ENCODE measurements at places on chromosomes 2 and 18.

- no peak for DNase-seq
Observed at GRCh38 chr2:59737299-59737698, 816.2 kb downstream of the BCL11A start.

GRCh38 chr2:181396256-181397123 is 60.7 kb upstream of the ITGA4 start:
- DNase-seq = no peak

DNA sequence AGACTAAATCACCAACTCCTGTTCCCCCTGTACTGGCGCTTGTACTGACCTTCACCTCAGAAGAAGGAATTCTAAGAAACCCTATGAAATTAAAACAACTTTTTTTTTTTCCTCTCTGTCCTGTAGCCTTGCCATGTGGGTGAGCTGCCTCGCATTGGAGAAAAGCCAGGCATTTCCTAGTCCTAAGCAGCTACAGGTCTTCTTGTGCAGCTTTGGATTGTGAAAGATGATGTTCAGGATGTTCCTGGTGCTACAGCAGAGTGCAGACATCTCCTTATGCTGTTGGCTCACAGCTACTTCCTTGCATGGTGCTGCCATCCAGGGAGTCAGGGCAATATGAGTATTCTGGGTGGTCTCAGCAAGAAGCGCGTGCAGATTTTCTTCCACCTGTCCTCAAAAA is 11.9 kb downstream of the PIK3C3 start:
- no peak for DNase-seq

GRCh38 chr2:232434091-232434490 is 21.9 kb upstream of the ALPI start:
- no peak for DNase-seq

DNA sequence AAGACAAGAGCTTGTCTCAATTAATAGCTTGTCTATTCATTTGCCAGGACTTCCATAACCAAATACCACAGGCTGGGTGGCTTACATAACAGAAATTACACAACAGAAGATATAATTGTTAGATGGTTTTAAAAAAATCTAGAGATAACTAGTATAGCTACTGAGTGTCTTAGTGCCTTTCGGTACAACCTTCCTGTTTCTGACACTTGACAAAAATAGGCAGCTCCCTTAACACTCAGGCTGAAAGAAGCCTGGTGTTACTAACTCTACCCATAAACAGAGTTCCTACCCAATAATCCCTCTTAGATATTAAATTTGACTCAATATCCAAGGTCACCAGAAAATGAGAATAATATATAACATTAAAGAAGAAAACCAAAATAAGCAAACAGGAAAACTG is 129.7 kb downstream of the BARD1 start:
- no peak for DNase-seq

GRCh38 chr18:50720325-50720674 is 99.5 kb downstream of the MRO start:
- no peak for DNase-seq

GRCh38 chr2:113158884-113159553 is 14.8 kb upstream of the PSD4 start:
- no peak for DNase-seq

GRCh38 chr18:11661430-11661829 is 27.6 kb upstream of the GNAL start:
- no peak for DNase-seq

DNA sequence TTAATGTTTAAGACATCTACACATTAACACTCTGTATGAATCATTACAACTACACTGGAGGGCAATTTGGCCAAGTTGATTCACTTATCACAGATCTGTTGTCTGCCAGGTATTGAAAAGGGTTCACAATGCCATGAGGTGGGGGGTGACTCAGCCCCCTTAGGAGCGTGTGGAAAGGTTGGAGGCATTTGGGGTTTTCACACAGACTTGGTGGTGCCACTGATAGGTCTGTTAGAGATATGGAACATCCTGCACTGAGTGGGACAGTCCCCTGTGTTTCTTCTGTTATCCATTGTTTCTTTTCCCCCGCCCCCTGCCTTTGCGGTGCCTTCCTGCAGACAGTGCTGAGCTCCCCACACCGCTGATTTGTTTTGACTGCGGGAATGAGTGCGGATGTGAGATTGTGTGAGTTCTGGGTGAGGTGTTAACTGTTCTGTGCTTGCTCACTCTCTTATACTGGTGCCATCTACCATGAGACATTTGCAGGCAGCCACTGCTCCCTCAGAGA is 9.3 kb upstream of the TSN start:
- DNase-seq = no peak

DNA sequence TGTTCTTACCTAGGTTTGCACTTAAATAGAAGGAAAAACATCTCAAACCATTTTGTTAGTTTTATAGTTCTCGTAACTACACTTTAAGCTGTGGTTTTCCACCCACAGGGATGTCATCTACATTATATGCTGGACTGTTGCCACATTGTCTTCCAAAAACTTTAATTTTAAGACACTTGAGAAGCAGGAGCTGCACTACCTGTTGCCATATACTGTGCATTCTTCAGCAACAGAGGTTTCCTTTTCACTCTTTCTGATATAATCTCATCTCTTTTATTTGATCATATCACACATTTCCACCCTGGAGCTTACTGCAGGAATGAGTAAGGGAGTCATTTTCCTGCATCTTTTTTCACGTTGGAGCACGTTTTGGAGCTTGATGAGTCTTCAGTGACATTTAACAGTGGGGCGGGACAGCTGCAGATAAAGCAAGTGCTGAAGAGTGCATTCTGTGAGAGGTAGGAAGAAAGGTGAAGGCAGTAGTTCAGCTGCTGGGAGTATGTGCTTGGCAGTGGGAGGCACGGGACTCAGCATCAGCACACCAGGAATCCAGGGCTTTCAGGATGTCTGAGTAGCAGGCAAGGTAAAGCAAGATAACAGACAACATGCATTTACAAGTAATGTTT is 3.8 kb downstream of the LIMS1 start:
- no peak for DNase-seq

GRCh38 chr2:195445639-195446038 is 211.4 kb upstream of the SLC39A10 start:
- DNase-seq = no peak

DNA sequence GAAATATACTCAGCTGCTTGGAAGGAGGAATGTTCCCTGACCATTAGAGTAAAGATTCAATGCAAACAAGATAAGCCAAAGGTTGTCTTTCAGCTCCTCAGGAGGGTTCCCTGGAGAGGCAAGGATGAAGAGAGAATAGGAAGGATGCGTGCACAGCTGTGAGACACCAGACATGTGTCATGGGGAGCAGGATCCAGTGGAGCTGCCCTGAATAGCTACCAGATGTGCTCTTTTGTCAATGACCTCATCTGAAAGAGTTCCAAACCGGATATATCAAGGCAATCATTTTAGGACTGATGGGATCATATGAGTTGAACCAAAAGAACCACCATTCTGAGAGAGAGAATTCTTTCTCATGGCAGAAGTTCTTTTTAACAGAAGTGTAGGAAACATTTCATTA is 490.6 kb downstream of the IRS1 start:
- no peak for DNase-seq

GRCh38 chr18:46290440-46291020 is 186.3 kb downstream of the HAUS1 start:
- peak; percentile 5 for DNase-seq

GRCh38 chr18:23627321-23627720 is 35.4 kb downstream of the ANKRD29 start:
- DNase-seq = no peak

- no peak for DNase-seq
Observed at GRCh38 chr2:102661846-102662245, 42.5 kb downstream of the SLC9A2 start.

DNA sequence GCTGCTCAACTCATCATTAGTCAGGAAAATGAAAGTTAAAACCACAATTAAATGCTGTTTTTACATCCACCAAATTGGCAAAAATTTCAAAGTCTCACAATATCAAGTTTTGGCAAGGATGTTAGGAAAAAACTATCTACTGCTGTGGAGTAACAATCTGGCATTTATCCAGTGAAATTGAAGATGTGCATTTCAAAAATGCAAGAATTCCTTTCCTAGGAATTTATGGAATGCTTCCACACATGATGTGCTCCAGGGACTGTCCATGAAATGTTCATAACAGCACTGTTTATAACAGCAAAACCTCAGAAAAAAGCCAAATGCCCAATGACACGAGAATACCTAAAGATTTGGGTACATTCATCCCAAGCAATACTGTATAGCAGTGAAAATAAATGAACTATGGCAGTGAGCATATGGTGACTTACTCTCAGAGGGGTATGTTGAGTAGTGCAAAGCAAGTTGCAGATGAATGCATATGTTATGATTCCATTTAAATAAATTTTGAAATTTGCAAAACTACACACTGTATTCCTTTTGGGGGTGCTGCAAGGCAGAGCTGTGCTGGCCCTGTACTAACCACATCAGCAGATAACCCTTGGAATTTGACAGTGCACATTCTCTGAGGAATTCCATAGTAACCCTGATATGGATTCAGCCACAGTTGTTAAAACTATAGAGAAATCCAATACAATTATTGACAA is 41.3 kb upstream of the GYPC start:
- no peak for DNase-seq

GRCh38 chr2:96546797-96547196 is 10.2 kb downstream of the ARID5A start:
- DNase-seq = no peak

DNA sequence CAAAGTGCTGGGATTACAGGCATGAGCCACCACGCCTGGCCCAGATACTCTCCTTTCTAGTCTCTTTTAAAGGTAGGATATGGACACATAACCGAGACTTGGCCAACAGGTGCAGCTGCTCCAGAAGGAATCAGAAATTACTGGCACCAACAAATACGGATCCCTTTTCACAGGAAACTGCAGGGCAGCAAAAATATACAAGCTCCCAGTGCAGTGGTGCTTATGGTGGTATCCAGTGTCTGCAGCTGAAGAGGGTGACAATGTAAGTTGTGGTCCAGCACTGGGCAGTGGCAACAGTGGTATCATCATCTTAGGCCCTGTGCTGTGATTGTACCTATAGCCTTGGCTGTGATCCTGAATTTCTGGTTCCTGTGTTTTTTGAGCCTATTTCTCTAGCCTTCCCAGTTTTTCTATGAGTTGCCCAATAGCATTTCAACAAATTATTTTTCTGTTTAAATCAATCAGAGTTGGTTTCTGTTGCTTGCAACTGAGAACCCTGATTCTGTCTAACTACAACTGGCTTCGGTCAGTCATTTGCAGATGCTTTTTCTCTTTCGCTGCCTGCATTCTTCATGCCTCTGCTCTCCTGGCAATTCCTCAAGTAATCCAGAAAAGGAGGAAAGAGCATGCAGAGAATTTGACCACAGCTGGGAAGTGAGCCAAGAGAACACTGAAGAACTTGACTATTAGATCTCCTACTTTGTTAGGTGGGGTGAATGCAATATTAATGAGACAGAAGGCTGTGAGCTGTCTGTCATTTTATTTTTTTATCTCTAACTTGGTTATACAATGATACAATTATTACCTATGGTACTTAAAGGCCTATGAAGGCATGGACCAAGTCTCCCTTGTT is 30.8 kb upstream of the EML4 start:
- DNase-seq = no peak

- no peak for DNase-seq
Observed at GRCh38 chr2:133581010-133581760, 12.9 kb upstream of the NCKAP5 start.

DNA sequence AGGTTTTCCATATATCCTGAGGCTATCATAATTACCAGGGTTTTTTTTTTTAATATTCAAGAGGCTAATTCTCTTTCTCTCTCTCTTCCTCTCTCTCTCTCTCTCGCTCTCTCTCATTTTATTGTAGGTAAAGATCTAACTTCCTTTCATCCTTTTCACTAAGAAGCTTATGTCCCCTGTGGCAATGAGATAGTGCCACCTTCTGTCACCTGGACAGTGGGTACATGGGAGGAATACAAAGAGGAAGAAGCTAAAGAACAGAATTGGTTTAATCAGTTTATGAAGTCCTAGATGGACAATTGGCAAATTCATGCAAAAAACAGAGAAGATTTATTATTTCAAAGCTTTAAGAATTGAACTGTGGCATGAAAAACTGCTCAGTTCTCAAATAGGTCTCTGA is 1582.3 kb upstream of the TMEFF2 start:
- DNase-seq = no peak

- DNase-seq = no peak
Observed at GRCh38 chr2:226932443-226932842, 96.6 kb downstream of the RHBDD1 start.

DNA sequence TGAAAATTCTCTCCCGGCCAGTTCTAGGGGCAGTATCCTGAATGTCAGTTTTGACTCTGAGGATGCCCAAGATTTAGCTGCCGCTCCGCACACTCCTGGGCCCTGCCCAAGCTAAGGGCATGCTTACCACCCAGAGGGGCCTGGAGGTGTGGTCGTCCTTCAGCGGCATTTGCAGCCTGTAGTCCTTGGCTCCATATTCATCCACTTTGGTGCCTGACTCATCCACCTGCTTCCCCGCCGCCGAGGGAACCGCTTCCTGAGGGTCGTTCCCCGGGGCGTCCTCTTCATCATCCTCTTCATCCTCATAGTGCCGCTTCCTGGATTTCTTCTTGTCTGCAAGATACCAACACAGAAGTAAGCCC is 577 bp downstream of the ERCC3 start:
- no peak for DNase-seq

DNA sequence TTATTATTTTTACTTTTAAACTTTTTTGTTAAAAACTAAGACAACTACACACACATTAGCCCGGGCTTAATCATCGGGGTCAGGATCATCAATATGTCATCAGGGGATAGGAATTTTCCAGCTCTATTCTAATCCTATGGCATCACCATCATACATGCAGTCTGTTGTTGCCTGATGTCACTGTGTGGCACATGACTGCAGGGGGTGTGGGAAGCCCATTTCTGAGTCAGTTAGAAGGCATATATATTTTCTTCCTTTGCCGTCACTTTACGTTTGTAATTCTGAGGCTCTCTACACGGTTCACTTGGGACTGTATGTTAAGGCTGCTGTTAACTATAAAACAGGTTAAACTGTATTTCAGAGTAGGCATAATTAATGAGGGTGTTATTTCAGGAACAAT is 144.4 kb upstream of the ITGA6 start:
- DNase-seq = no peak

DNA sequence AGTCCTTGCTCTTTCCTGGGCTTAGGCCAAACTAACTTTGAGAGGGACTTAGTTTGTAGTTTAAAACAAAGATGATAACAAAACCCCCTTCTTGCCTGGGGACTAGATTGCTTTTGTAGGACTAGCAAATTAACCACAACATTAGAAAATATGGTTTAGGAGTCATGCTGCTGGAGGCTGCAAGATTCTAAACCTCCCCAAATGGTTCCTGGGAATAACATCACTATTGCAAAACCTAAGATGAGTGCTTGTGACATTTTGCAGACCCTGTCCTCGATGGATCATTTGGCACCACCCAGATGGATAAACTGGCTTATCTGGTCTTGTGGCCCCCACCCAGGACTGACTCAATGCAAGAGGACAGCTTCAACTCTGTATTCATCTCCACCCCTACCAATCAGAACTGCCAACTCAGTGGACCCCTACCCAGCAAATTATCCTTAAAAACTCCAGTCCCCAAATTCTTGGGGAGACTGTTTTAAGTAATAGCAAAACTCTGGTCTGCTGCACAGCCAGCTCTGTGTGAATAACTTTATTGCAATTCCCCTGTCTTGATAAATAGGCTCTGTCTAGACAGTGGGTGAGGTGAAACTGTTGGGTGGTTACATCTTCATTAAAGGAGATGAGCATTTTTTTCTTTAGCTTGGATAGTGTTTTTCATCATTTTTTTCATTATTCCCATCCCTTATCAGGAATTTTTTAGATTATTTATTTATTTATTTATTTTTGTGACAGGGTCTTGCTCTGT is 58.9 kb downstream of the SPTBN1 start:
- DNase-seq = no peak

- no peak for DNase-seq
Observed at GRCh38 chr2:6654279-6654678, 211.4 kb downstream of the CMPK2 start.
